Endothelial cell (in vitro differentiated cells): ENCODE measurements at places on chromosomes 4 and X.

- no peak for DNase-seq
Measured at GRCh38 chrX:140713174-140713539, 3.6 kb downstream of the LINC00632 start.

DNA sequence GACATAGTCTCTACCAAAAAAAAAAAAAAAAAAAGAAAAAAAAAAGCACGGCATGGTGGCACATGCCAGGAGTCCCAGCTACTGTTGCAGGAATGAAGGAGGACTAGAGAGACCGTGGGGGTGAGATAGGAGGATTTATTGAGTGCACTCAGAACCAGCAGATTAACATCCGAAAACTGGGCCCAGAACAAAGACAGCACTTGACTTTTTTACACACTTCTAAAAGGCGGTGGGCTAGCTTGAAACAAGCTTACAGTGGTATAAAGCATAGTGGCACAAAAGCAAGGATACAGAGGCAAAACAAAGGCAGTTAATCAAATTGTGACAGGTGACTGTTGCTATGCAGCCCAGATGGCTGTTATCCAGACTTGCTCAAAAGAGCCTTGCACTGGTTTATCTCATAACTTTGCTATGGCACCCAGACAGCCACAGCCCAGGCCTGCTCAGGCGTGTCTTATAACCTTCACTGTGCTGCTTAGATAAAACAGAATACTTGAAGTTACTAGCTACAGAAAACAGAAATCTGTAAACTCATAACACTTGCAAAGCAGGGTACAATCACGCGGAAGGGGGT, 9.9 kb upstream of the PI4K2B start:
- peak; percentile 33 for DNase-seq

- peak; percentile 43 for DNase-seq
Measured at GRCh38 chr4:87093443-87094123, 126.8 kb downstream of the KLHL8 start.

GRCh38 chr4:155618183-155618838, 48.3 kb upstream of the GUCY1A1 start:
- no peak for DNase-seq

DNA sequence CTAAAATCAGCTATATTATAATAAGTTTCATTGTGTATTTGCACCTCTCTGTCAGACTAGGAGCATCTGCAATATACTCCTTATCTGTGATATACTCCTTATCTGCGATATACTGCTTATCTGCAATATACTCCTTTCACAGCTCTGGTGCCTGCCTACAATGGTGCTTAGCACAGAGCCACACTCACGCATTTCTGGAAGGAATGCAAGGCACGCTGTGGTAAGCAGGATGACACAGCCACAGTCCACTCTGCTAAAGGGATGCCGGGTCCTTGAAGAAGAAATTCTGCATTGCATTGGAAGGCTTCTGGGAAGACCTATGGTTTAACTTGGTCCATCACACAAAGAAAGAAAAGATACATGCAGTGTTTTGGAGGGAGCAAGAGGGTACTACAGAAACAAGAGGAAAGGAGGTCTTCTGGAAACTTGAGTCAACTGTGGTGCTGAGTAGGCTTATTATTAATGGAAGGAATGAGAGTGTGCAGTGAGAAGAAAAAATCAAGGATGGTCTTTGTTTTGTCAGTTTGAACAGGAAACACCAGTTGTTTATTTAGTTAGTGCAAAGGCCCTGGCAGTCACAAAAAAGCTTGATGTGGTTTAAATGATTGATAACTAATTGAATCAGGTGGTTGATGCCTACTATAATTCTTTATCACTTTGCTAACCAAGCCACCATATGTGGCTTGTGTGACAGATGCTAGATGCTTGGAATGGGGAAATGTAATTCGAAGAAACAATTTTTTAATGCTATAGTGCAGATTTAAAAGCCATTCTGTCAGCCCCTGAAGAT, 342.3 kb downstream of the GRXCR1 start:
- no peak for DNase-seq

DNA sequence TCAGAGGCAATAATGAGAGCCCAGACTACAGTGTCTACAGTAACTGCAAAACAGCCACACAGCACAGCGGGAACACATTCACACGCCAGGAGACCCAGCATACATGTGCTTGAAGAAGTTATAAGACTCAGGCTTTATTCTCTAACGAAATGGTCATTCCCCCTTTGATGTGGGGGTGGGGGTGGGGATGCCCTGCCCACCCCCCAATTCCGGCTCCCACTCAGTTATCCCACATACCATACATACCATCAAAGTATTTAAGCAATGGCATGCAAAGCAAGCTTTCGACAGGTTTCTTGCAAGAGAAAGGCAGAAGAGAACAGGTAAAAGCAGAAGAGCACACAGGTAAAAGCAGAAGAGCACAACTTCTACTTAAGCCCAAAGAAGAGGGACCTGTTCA, 3.6 kb downstream of the MECP2 start:
- DNase-seq, result no peak

GRCh38 chrX:69055193-69055592, 110.1 kb downstream of the PJA1 start:
- DNase-seq, result no peak

DNA sequence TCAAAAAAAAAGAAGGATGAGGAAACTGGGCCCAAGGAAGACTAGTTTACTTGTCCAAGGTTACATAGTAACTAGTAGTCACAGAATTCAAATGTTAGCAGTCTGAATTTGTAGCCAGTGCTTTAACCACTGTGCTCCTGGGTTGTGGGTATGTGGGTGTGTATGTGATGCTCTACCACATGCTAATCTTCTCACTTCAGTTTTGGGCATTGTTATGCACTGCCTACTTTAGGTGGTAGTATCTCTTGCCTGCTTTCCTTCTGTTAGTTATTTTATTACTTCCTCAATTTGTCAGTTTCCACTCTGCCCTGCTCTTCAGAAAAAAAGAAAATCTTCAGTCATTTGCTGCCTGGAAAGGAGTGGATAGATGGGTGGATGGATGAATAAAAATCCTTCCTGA, 219.2 kb downstream of the RPA4 start:
- DNase-seq, result no peak

DNA sequence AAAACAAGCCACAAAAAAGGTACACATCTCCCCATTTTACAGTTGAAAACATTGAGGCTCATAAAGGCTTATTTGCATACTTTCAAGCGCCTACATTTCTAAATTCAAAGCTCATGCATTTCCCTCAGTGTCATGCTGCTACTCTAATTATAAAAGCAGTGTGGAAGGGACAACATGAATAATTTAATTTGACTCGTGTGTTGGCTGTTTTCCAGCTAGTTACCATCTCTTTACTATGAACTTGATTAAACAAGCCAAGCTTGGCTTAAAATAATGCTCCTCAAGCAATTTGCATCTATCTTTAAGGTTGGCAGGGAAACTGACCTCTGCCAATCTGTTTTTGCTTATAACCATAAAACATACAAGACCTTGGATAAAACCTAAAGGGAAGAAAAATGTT, 252.5 kb upstream of the NEIL3 start:
- DNase-seq, result no peak

GRCh38 chrX:9538544-9539045, 73.7 kb downstream of the TBL1X start:
- no peak for DNase-seq
